ENCODE measurements at places on chromosomes 12 and 14.

DNA sequence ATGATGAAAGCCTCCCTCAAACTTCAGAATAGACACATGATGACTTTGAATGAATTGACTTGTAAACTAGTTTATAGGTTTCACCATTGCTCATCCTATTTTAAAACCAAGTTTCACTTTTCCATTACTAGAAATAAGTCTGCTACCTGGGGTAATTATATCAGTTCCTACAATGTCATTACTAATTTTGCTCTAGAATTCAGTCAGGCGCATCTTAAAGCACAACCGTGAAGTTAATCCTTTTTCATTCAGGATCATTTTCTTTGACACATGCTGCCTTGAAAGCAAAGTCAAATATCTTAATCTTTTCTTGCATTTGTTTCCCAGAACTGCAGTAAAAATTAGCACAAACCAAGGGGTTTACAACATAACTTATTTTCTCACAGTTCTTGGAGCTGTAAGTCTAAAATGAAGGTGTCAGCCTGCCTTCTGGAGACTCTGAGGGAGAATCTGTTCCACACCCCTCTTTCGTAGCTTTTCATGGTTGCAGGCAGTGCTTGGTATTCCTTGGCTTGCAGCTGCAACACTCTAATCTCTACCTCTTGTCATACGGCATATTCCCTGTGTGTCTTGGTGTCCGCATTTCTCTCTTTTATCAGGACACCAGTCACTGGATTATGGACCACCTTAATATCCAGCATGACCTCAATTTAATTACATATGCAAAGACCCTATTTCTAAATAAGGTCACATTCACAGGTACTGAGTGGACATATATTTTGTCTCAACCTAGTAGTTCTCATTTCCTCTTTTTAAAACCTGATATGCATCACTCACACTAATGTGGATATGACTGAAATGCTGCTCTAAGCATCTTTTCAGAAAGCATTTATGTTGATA, 114.3 kb upstream of the PDZRN4 start:
- DNase-seq: no peak

GRCh38 chr12:89427508-89428156, 75.3 kb upstream of the DUSP6 start:
- no peak for DNase-seq

DNA sequence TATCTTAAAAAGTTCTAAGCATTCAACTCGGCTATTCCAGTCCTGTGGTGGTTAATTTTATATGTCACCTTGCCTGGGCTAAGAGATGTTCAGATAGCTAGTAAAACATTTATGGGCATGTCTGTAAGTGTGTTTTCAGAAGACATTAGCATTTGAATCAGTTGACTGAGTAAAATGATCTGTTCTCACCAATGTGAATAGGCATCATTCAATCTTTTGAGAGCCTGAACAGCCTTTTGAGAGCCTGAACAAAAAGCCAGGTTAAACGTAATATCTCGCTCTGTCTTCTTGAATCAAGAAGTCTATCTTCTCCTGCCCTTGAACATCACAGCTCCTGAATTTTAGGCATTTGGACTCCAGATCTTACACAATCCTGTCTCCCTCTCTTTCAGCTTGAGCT, 1266.1 kb downstream of the LRFN5 start:
- no peak for DNase-seq

DNA sequence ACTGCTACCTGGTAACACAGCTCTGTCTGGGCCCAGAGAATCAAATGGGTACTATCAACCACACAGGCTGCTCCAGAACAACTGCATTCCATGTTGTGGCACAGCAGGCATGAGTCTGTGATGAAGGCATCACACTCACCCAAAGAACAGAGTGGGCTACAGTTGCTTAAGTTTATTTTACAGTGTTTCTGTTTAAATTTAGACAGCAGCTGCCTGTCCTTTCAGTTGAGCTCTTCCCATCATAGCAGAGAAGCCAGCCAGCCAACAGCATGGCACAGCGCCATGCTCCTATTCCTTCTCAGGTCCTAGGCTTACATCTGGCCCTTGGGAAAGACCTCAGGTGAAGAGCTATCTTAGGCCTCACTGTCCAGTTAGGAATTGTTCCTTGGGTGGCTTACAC, 147.0 kb upstream of the FRMD6 start:
- no peak for DNase-seq

- no peak for DNase-seq
These were observed 286.7 kb upstream of the CRY1 start for GRCh38 chr12:107379852-107380567.

- no peak for DNase-seq
These were observed 122.0 kb upstream of the ATXN7L3B start for GRCh38 chr12:74415633-74416032.

DNA sequence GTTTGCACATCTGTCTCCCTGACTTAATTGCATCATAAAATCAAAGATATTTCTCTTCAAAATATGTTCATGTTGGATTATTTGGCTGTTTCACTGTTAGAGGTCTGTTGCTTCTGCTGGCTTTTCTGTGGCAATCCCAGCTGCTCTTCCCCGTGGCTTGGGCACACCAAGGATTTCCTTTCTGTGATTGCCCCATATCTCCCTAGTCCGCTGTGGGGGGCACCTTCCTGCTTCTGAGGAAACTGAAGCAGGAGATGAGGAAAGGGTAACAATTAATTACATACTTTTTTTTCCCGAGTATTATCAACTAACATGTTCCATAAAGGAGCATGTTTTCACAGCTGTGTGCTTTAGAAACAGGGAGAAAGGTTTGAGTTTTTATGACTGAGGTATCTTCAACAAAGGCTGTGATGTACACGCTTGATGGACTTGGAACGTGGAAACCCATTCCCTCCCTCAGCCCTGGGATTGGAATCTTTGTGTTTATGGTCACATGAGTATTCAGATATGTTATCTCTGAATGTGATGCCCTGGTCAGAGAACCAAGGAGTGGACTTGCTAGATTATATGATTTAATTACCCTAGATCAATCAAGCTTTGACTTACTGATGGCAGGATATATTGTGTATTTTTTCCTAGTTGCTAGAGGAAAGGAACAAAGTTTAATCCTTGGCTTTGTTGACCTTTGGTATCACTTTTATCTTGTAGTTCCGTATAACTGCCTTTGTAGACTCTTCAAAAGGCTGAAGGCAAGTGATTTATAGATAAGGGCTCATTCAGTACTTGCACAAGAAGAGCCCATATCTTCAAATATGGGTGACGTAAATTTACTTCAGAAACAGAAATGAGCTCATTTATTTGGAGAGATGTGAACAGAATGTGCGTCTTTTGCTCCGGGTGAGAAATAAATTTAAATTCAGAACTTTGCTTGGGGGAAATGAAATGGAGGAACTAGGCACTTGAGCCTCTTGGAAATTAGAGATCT, 46.7 kb downstream of the BORCS5 start:
- no peak for DNase-seq

GRCh38 chr12:50961708-50962107, 9.4 kb downstream of the HIGD1C start:
- DNase-seq: no peak

DNA sequence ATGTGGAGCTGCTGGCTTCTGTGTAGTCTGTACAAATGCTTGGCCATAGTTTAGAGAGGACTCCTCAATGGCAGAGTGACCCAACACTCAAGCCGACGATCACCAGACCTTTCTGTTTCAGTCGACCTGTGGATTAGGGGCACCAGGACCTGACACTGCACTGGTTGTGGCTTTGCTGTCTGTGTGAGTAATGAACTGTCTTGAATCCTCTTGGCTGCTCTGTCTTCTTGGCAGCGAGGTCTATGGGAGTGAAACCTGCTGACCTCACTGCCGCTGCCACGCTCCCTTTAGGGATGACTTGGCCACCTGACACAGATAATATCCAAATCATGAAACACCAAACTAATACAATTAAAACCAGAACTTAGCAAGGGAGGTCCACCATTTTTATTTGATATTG, 83.5 kb upstream of the C14orf180 start:
- no peak for DNase-seq

DNA sequence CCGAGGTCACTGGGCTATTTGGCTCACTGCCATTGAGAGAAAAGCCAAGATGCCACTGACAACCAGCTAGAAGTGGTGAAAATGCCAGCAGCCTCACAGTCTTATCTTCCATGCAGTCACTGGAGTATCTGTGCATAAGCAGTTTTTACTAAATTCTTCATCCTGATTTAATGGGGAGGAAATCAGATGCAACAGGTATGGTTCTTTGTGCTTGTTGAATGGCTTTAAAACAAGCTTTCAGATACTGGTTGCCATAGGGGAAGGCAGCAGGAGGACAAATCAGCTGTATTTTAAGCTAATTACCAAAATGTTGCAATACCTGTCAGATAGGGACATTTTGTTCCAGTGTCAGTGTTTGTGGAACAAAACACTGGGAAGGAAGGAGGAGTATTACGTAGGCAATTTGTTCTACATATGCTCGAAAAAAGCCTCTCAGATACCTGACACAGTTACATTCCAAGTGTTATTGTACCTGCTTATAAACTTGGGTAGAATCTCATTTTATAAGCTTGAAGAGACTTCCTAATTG, 54.1 kb upstream of the ARHGAP5 start:
- DNase-seq: no peak

DNA sequence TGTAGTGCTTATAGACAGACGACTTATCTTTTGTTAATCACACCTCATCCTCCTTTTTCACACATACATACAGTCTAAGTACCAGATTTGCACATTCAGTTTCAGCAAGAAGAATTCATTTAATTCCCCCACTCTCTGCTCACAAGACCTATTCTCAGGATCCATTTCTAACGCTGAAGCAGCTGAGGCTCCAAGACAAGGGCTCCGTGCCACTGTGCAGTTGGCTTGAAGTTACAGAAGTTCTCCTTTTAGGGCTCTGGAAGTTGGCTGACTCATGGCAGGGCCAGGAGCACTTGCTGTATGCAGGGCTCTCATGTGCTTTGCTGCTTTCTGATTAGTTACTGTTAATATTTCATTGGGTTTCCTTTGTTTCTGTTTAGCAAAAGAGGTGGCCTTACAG, 1566.9 kb upstream of the TMEM132C start:
- no peak for DNase-seq

DNA sequence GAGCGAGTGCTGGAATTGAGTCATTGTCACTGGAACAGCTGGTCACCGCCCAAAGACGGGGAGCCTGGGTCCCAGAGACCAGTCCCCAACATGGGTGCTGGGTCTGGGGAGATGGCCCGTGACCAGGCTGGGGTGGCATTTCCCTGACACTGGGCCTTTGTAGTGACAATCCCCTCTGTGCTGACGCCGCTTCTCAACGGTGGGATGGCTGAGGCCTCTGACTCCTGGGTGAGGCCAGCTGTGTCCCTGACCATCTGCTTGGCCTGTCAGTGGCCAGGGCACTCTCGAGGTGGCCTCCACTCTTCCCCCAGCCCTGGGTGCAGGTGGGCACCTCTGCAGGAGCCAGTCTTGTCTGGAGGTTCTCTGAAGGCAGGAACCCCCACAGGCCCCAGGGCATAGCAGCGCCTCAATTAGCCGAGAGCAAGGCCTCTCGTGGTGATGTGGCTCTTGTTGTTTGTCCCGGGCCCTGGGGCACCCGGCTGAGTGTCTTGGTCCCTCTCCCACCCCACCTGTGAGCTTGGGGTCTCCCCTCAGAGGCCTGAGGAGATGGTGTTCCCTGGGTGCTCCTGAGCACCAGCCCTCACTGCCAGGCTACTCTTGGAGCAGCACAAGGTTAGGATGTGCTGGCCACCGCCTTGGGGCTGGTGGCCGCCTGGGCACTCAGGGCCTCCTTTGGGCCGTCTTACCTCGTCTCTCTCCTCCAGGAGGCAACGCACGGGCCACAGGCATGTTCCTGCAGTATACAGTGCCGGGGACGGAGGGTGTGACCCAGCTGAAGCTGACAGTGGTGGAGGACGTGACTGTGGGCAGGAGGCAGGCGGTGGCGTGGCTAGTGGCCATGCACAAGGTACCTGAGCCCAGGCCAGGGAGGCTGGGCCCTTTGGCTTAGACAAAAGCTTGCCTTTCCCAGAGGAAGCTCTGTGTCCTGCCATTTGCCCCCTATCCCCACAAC, 16.6 kb downstream of the ZFYVE21 start:
- no peak for DNase-seq

DNA sequence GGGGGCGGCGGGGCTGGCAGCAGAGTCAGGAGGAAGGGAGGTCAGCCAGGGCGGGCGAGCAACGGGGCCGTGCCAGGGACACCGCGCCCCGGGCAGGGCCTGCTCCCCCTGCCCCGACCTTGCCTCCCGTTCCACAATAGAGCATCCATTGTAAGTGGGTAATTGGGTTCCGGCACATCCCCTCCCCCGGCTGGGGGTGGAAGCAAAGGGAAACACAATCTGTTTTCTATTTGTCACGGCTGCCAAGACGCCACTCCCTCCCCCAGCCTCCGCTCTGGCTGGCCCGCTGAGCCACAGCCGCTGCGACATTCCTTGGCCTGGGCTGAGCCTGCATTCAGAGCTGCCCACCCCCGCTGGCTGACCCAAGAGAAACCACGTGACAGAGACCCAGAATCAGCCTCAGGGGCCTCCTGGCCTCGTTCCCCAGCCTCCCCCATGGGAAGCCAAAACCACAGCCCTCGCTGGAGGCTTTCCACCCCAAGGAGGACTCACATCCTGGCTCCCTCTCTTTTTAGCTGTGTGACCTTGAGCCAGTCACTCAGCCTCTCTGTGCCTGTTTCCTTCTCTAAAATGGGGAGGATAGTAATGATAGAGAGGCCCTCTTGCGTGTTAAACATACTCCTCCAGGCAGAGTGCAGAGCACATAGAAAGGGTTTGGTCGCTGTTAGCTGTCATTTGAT, 117.6 kb downstream of the SCARB1 start:
- DNase-seq: peak; percentile 47
